Sciatic nerve (tissue), 2 donors: ENCODE measurements at places on chromosomes 7 and 10. TPM values are rescaled to one million over a fixed set of nuclear protein-coding genes. Genes with fewer than 3 reads are reported as not detected.

REEP3 gene
- total RNA-seq, result 50.7 TPM

- no peak for DNase-seq
Observed at GRCh38 chr7:30301751-30302150, 17.4 kb downstream of the ZNRF2 start.

- DNase-seq, result no peak
Observed at GRCh38 chr10:82543631-82544030, 668.6 kb downstream of the NRG3 start.

DNA sequence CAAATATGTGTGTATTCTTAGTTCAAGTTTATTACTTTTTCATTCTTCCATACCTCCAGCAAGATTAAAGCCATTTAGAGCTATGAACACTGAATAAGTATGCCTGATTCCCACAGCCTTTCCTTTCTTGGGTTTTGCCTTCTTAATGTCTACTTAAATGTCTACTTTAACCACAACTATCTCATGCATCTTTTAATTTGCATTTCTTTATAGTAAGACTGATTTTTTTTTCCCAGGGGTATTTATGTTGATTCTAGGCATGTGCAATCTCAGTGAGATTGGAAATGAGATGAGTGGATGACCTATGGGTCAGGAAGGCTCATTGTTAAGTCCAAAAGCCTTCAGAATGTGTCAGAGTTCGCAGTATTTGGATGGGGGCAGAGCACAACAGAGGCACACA lies 3.6 kb downstream of the PCBD1 start:
- DNase-seq, result no peak

- DNase-seq, result no peak
Observed at GRCh38 chr7:115693779-115694178, 336.8 kb downstream of the TFEC start.

GRCh38 chr10:35762311-35763030 lies 120.4 kb upstream of the FZD8 start:
- DNase-seq, result no peak

GRCh38 chr7:158068853-158069252 lies 518.8 kb downstream of the PTPRN2 start:
- peak; percentile 14 for DNase-seq

GRCh38 chr10:88659725-88660597 lies 4.3 kb upstream of the LIPF start:
- DNase-seq, result no peak

DNA sequence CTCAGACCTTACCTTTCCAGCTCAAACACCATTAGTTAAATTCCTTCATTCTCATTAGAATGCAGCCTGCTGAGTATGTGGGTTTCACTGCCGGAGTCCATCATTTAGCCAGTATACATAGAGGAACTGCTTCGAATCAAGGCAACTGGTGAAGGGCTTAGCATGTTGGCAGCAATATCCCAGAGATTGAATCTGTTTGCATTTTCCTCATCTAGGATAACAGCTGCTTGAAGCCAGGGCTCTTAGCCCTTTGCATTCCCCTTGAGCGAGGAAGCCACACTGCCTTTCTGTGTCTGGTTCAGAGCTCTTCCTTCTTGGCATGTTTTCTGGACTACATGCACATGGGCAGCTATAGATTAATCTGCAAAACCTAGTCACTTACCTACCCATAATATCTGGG lies 14.7 kb downstream of the NODAL start:
- DNase-seq, result no peak

DNA sequence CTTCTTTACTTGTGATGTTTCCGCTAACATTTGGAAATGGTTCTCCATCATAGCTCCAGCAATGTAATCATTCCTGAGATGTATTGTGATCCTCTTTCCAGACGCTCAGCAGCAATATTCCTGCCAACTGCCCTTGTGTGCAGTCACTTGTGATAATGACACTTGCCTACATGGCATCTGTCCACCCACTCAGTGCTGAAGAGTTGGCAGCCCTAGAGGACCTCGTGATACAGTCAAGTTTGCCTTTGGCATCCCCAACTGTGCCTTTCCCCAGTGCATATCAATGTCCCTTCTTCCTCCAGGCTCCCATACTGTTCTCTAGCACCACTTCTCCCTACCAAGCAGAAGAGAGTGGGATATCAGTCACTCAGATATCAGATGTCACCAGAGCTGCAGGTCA lies 64.9 kb downstream of the MYOF start:
- no peak for DNase-seq

DNA sequence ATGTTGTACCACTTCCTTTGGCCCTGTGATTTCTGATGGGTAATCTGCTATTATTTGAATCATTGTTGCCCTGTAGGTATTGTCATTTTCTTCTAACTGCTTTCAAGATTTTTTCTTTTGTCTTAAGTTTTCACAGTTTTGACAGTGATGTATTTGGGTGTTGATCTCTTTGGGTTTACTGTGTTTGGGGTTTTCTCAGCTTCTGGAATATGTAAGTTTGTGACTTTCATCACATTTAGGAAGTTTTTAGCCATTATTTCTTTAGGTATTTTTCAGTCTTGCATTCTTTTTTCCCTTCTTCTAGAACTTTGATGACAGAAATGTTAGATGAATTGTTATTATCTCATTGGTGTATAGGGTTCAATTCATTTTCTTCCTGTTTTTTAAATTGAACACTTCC lies 23.1 kb upstream of the PON2 start:
- DNase-seq, result no peak

GRCh38 chr10:70476249-70477035 lies 2.1 kb upstream of the PALD1 start:
- DNase-seq, result no peak

DNA sequence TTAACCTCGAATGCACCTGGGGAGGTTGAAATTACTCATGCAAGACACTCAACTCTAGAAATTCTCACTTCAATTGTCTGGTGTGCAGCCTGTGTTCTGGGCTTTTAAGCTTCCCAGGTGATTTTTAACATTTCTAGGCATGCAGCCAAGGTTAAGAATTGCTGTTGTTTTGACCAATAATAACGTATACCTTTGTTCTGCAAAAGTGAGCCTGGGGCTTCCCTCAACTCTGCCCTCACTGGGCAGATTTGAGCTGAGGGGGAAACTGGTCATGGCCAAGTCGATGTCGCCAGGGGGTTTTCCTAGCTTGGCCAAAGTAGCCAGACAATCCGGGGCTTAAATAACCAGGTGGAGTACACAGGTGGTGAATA lies 568 bp downstream of the PRSS2 start:
- DNase-seq, result no peak

DNA sequence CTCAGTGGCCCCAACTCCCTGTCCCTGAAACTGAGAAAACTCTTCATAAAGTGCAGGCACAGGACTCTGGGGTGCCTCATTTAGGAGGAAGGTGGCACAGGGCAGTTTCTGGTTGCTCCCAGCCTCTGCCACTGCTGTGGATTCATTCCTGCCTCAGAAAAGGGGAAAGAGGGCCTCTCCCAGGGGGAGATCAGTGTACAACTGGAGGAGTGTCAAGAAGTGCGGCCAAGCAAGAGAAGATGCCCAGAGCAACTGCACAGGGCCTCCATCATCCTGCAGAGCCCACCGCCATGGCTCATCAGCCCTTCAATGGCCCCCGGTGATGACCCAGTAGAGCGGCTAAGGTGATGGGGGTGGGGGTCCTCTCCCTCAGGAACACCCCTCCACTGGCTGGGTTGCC lies 150.3 kb downstream of the PLXNA4 start:
- DNase-seq, result no peak

- DNase-seq, result no peak
Observed at GRCh38 chr10:94036766-94037033, 43.0 kb downstream of the PLCE1 start.

ARL3 gene
- total RNA-seq, result 17.4 TPM

SH3PXD2A gene
- 166 TPM for total RNA-seq

GRCh38 chr10:27088119-27089044 lies 11.9 kb downstream of the ANKRD26 start:
- no peak for DNase-seq

PNLIPRP2 gene
- 1.6 TPM for total RNA-seq

DNA sequence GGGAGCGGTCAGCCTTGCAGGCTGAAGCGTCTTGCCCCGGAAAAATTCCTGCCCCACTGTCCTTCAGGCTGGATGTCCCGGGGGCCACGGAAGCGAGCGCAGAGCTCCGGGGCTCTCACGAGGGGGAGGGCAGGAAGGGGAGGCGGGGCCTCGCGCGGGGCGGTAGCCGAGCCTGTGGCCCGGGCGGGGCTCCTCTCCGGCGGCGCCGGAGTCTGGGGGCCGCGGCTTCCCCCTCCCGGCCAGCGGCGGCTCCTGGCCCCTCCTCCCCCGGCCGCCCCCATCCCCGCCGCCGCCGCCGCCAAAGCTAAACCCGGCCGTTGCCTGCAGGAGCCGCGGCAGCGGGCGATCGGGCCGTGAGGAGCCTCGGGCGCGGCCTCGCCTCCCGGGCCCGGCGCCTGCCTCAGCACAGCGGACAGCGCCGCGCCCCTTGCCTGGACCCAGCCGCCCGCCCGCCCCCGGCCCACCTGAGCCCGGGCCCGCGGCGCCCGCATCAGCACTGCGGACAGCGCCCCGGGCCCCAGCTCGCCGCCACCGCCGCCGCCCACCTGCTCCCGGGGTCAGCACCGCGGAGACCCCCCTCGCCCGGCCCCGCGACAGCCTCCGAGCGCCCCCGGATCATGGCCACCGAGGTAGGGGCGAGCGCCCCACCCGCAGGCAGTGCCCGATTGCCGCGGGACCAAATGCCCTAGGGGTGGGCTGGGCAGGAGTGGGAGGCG lies at the start of gene GOLGA7B:
GOLGA7B (plus strand) TSS at position 157 of the 716 bp plus-strand sequence; CDS start at position 618, 461 bp downstream.
- DNase-seq, result no peak

- DNase-seq, result no peak
Observed at GRCh38 chr7:43735403-43735801, 6.1 kb upstream of the COA1 start.

DNA sequence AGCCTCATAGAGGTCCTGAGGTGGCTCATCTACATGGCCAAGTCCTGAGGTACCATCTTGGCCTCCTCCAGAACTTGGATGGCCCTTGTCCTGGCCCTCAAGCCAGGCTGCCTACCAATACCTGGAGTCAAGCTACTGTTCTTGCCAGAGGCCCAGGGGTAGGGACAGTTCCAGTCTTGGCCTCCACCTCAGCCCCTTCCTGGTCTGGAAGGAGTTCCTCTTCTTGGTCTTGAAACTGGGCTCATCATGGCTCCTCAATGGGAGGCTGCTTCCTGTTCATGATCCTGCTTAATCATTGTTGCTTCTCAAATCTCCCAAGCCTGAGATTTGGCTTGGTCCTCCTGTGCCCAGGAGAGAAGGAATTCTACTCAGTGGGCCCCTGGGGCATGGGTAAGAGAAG lies 3.9 kb downstream of the HPS6 start:
- no peak for DNase-seq

ST8SIA6 gene
- 2.5 TPM for total RNA-seq

DNA sequence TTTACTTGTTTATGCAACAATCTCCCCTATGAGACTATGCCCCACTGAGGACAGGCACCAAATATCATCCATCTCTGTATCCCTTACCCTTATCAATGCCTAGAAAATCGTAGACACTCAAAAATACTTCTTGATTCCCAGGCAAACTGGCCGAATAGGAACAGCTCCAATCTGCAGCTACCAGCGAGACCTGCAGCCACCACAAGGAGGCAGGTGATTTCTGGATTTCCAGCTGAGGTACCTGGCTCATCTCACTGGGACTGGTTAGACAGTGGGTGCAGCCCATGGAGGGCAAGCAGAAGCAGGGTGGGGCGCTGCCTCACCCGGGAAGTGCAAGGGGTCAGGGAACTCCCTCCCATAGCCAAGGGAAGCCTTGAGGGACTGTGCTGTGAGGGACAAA lies 10.8 kb upstream of the PPP1R3C start:
- DNase-seq, result no peak

- DNase-seq, result no peak
Observed at GRCh38 chr7:158301207-158301606, 286.4 kb downstream of the PTPRN2 start.
